ENCODE measurements at places on chromosomes 4 and X.

DNA sequence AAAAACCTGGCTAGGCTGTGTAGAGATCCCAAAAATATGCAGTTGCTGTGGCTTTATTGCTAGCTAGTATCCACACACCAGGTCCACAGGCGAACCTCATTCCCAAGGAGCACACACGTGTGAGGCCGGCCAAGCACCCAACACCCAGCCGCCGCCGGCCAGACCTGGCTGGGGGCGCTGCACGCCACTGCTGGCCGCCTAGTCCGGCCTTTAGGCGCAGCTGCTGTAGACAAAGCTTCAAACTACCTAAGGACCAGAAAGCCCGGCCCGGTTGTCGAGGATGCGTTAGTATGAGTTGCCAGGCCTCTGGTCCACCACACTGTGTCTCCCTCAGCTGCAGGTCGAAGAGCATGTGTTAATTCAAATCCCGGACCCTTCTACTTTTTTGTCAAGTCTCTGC, 3.1 kb downstream of the POU3F4 start:
- no peak for DNase-seq

DNA sequence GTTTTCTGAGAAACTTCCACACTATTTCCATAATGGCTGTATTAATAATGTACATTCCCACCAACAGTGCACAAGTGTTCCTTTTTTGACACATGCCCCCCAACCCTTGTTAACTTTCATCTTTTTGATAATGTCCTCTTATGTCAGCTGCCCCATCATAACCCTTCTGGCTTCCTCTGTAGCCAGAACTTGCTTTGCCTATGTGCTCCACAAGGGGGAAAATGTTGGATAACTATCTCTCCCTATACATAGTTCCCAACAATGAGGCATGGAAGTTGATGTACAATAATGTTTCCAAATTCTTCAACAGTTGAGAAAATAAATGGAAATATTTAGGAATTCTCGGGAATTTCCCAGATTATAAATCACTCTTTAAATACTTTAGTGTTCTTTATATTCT, 142.9 kb downstream of the ASB9 start:
- no peak for DNase-seq

DNA sequence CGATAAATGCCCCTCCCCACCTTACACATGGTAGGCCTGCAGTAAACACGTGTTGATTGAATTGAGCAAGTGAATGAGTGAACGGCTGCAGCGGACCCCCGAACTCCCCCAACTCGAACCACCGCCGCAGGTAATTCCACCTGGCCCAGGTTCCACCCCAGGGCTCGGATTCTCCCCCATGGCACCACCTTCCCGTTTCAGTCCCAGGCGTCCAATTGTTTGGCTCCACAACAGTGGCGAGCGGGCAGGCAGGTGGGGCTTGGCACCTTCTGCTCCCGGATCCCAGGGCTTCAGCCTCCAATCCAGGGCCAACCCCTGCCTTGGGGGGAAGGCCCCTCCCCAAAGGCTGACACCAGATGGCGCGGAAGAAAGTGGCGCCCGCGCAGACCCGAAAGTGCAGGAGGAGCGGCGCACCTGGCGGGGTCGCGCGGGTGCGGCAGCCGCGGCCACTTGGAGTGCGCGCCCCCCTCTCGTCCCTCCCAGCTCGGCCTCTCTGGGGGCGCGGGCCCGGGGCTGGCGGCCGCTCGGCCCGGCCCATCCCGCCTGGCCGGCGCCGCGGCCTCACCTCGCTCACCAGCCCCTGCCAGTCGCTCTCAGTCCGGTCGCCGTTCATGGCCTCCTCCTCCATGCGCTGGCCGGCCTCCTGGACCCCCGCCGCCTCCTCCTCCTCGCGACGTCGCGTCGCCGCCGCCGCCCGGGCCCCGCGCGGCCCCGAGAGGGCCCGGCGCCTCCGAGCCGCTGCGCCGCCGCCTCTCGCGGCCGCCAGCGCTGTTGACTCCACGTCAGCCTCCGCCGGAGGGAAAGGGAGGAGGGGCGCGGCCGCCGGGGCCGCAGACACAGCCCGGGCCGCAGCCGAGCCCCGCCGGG, at the start of gene CCDC149:
Gene CCDC149, minus strand, starts transcription at position 791 of the 867 bp plus-strand sequence. Its CDS starts 178 bp downstream, at position 613.
- peak; percentile 20 for DNase-seq

DNA sequence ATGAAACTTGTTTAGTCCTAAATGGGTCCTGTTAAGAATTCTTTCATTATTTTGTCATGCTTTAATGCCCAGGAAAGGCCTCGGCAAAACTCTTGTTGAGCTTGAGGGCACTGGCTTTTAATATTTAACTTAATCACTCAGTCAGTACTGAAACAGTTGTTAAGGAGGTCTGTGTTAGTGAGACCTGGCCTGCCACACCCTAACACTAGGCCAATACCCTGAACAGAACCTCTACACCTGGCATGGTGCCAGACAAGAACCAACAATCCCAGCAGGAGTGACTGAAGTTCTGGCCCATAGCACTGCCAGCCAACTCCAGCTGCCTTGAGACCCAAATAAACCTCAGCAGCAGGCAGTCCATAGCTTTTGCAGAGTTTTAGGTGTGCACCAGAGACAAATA, 85.7 kb upstream of the ITM2A start:
- no peak for DNase-seq

- DNase-seq = no peak
Measured at GRCh38 chrX:11733614-11734013, 24.4 kb upstream of the MSL3 start.

DNA sequence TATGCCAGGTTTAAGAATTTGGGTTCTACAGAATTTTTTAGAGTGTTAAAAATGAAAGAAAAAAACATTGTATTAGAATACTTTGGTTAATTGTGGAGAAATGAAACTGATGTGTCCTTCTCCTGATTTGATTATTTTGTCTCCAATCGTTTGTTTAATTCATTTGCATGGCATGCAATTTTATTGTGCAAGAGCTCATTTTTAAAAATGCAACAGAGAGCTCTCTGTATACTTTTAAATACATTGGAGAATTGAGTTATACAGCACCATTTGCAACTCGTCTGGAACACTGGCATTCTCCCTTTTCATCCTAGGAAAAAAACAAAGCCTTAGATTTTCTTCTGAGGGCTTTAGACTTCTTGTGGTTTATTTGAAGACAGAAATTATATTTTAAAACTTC, 689 bp downstream of the EXOC1L start:
- DNase-seq = no peak

DNA sequence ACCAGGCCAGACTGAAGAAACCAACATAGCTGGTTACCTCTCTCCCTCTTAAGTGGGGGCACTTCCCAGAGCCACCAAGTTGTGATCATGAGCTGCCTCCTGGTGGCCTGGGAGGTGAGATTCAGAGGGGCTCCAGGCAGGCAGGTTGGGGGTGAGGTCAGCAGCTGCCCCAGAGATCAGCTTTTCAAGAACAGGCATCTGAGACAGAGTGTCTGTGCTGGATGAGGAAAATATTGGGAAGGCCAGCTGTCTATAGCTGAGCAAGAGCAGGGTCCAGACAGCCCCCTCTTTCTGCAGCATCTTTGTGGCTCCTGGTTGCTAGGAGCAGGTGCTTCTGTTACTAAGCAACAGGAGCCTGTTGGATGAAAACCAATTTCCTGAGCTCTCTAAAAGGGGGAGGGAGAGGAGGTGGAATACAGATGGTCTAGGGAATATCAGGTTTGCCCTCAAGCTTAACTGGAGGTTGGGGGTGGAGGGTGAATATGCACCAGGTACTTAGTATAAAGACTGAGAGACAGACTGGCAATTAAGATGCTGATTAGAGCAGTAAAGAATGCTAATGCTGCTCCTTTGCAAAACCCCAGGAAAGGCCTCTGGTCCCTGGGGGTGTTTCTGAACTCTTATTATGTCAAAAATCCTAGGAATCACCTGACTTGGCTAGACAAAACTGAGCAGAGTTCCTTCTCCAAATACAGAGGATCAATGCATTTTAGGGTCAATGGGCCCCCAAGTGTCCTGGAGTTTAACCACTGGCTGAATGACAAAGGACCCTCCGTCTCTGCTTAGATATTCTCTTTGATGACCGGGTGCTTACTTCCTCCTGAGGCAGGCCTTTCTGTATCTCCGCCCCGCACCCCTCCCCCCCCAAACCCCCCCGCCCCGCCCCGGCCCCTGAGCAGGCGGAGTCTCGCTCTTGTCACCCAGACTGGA, 21.4 kb downstream of the ZCCHC13 start:
- DNase-seq = no peak

GRCh38 chr4:70714079-70714887, 7.5 kb upstream of the RUFY3 start:
- DNase-seq = no peak

DNA sequence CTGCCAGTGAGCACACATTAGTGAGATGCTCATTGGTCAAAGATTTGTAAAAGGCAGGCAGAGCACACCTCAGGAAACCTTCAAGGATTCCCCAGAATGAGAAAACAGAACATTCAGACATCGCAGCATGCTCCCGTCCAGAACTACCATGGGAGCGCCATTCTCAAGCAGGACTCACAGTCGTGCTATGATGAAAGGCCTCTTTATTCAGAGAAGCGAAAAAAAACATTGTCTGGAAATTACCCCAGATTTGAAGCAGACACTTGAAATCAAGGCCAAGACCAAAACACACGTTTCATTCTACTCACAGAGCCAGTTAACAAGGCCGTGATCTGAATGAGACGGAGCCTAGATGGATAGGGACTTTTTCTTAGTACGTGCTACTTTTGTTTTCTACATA, 961.8 kb upstream of the TENM3 start:
- DNase-seq = peak; percentile 54

DNA sequence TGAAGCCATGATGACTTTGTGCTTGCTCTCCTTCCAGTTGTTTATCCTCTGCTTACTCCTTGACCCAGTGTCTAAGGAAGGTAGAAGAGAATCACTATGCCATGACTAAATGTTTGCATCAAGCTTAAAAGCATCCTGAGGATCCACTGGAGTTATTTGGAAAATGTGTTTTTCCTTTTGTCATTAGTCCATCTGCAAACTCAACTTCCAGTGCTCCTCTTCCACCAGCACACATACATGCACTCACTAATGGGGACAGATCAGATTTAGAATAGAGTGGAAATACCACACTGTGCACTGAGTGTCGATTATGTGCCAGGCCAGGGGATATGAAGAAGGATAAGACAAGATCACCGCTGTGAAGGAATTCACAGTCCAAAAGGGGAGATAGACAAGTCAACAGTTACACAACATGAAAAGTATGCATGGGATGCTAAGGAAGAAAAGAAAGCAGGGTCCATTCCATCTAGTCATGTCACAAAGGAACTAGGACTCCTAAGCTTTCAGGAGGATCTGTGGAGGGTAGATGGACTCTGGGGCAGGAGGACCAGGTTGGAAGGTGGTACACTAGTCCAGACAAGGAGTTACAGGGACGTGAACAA, 1.9 kb downstream of the OCIAD2 start:
- DNase-seq = no peak

- no peak for DNase-seq
Measured at GRCh38 chr4:94364527-94364926, 21.9 kb upstream of the HPGDS start.

GRCh38 chrX:97628807-97629596, 745.3 kb downstream of the RPA4 start:
- DNase-seq = no peak

DNA sequence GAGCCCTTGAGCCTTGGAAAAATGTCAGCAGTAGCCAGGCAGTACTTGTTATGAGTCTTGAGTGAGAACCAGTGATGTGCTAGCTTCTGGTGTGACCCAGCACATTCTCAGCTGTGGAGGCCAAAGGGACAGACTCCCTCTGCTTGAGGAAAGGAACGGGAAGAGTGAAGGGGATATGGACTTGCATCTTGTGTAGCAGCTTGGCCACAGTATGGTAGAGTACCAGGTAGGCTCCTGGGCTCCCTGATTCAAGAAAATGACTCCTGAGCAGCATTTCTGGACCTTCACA, 1601.9 kb upstream of the ADGRL3 start:
- no peak for DNase-seq

DNA sequence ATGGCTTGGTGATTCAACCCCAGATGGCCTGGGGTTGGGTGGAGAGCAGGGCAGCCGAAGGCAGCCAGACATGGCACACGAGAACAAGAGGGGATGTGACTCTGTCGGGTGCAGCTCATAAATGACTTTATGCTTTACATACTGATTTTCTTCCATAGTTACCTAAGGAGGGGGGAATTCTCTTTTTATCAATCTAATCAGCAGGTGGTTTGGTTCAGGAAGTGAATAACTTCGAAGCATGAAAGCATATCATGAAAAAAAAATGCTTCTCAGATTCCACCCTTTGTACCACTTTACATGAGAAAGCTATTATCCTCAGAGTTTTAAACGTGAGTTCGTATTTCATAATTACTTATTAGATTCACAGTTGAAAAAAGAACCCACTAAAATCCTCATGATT, 908.9 kb upstream of the LCORL start:
- DNase-seq = no peak

- no peak for DNase-seq
Measured at GRCh38 chrX:134013092-134013497, 27.7 kb upstream of the GPC3 start.

GRCh38 chr4:122873821-122874593, 47.4 kb downstream of the FGF2 start:
- no peak for DNase-seq

Measured in caudate nucleus (tissue), 63 donors.